ENCODE measurements at places on chromosomes 1 and 21.

DNA sequence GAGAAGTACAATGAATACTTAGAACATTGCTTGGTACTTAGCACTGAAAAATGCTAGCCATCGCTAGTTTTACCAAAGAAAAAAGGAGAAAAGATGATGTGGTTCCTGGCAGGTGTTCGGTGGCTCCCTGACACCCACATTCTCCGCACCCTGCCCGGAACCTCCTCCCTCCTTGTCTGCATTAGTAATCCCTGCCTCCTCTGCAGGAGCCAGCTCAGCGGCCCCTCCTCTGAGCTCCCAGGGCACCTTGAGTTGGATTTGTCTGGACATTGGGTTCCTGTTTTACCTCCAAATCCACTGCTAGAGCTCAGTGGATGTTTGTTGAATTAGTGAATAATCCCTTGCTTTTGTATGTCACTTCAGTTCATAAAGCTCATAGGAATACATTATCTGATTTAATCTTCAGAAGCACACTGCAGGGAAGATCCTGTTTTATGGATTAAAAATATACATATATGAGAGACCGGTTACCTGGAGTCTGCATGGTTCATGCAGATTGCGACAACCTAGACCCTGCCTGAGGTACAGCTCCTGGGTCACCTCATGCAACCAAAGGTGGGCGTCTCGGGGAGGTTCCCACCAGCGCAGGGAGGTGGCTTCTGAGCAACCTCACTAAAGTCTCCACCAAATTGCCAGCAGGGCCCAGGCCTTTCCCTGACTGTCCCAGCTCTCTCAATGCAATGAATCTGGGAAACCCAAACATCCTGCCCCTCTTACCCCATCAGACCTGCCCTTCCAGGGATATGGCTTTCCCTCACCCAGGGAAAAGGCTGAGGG lies 24.2 kb downstream of the PCAT6 start:
- no peak overlapping the region for H3K27ac ChIP-seq
- H3K4me3 ChIP-seq: no peak overlapping the region
- peaks cover 12% of the 10 kb centered on the region for H3K27me3 ChIP-seq
- H3K4me1 ChIP-seq: no peaks in the 10 kb centered on the region
- no peak for DNase-seq

DNA sequence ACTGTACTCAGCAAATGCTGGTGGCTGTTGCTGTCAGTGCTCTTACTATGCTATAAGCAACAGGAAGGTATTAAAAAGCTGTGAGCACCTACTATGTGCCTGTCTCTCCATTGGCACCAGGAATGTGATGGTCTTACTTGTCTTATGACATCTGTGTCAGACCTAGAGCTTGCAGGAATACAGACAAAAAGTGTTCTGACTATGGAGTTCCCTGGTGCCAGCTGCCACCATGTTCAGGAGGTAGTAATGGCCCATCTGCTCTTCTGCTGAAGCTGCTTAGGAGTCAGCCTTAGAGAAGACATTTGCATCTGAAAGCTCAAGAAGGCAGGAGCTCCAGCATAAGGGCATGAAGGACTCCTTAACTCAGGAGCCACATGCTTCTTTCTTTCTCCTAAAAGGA lies 52.3 kb downstream of the MAB21L3 start:
- no peaks in the 10 kb centered on the region for H3K4me1 ChIP-seq
- no peak overlapping the region for H3K27ac ChIP-seq
- no peak for DNase-seq
- H3K4me3 ChIP-seq: no peak overlapping the region

- peaks cover 3% of the 10 kb centered on the region for H3K27me3 ChIP-seq
- H3K27ac ChIP-seq: no peak overlapping the region
- no peak for DNase-seq
- H3K4me3 ChIP-seq: no peak overlapping the region
- H3K4me1 ChIP-seq: no peaks in the 10 kb centered on the region
Measured at GRCh38 chr1:228029281-228029680, 22.5 kb downstream of the WNT3A start.

DNA sequence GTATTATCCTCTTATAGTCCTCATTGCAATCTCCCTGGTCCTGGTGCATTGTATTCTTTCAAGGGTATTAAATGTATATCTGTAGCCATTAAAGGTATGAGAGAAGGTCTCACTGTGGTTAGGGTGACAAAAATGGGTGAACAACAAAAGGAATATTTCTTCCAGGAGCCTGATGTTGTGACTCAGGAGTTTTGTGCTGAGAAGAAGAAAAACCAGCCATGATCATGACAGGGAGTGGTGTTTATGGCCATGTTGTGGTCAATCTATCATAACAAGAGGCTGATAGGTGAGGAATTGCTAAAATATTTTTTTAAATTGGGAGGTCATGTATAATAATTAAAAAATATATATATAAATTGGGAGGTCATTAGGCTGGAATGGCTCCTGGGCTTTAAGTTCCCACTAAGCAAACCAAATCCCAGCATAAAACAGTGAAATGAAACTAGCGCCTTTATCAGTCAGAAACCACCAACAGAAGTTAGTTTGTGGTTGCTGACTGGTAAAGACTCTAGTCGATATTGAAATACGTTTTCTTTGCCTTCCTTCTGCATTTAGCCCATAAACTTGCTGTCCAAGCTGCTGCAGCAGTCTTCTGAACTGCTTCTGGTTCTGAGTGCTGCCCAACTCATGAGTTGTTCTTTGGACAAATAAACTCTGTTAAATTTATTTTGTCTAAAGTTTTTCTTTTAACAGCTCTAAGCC lies 60.3 kb downstream of the TBX19 start:
- peaks cover 16% of the 10 kb centered on the region for H3K27me3 ChIP-seq
- H3K4me3 ChIP-seq: no peak overlapping the region
- H3K36me3 ChIP-seq: no peaks in the 10 kb centered on the region

DNA sequence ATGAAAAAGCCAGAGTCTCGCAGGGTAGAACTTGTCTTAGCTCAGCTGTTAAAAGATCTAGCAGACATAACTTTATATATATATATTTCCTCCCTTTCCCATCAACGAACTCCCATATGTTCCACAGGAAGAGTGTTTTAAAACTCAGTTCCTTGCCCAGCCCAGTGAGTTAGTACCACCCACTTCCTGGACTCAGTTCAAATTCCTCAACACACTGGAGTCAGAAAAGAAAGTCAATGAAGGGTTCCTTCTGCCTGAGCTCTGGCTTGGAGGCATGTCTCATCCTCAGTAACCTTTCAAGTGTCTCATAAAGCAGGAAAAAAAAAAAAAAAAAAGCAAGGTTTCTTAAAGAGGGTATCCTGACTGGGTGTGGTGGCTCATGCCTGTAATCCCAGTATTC lies 15.6 kb downstream of the TPM3 start:
- peak; percentile 86 for DNase-seq
- no peak overlapping the region for H3K27ac ChIP-seq
- peaks cover 39% of the 10 kb centered on the region for H3K36me3 ChIP-seq
- H3K4me1 ChIP-seq: peaks cover 49% of the 10 kb centered on the region
- no peak overlapping the region for H3K4me3 ChIP-seq

DNA sequence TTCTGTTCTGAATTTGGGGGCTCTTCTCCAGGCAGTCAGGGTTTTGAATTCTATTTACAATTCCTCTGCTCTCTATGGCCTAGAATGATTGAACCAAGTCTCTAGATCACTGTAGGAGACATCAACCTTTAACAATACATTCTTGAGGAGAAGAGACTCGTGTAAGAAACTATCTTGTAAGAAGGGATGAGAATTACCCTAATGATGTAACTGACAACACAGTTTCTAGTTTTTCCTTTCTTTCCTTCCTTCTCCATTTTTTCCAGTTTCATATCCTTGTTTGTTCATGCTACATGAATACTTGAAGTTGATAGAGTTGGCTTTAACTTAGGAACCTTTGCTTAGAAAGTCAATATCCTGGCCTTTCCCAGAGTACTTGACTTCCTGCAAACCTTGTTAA lies 1.3 kb upstream of the ATP1A1 start:
- H3K4me1 ChIP-seq: peaks cover 27% of the 10 kb centered on the region
- H3K36me3 ChIP-seq: no peaks in the 10 kb centered on the region
- H3K27ac ChIP-seq: no peak overlapping the region
- no peak for DNase-seq

DNA sequence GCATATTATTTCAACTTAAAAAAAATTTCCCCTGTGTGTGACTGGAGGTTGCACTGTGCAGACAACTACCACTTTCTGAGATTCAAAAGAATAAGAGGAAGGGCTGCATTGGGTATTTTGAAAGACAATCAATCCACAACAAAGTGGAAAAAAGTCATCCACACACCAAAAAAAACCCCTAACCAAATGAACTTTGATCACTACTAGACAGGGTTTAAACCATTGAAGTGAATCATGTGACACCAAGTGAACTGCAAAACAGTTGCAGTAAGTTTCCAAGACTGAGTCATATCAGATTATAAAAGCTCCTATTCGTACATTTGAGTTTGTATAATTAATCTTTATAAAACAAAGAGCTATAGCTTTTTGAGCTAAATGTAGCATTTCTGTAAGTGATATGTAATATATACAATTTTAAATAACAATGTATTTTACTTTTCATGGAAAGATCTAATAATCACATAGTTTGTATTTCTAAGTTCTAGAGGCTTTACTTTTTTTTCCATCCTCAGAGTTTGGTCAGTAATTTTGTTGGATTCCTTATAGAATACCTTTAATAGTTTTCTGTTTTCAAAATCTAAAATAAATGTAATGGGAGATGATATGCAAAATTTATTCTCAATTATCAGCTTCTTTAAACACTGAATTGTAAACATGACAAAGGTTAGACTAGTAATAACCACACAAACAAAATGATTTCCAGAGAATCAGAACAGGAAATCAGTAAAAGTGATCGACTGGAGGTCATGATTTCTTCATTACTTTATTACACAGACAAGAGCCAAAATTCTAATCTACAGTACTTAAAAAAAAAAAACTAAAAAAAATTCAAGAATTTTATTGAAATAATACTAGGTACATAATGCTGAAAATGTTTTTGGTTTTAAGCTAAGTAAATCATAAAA lies 50.5 kb upstream of the GFI1 start:
- no peaks in the 10 kb centered on the region for H3K36me3 ChIP-seq
- H3K4me1 ChIP-seq: peaks cover 31% of the 10 kb centered on the region
- no peaks in the 10 kb centered on the region for H3K27me3 ChIP-seq
- no peak overlapping the region for H3K4me3 ChIP-seq

DNA sequence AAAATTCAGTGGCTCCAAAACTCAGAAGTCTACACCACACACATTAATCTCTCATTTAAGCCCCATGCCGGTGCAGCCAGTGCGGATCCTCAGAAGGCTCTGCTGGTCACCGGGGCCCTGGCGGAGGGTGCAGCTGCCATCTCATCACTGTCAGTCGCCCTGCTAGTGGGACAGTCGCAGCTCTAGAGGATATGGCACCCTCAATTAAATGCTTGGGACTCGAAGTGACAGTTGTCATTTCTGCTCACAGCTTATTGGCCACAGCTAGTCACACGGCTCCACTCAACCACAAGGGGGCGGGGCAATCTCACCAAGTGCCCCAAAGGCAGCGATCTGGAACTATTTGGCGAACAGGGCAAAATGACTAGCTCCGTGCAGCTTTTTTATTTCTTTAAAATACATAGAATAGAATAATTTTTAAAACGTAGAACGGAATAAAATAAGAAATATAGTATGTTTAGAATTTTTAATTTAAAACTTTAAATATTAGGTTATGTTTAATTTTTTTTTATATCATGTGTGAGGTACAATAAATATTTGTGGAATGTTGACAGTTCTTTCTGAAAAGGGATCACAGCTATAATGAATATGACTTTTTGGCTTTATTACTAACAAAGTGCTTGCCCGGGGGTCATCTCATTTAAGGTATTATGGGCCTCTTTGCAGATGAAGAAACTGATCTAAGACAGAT lies 8.0 kb upstream of the MAN1C1 start:
- H3K4me1 ChIP-seq: no peaks in the 10 kb centered on the region
- no peak overlapping the region for H3K4me3 ChIP-seq
- no peak overlapping the region for H3K27ac ChIP-seq
- H3K36me3 ChIP-seq: no peaks in the 10 kb centered on the region
- peak; percentile 64 for DNase-seq

DNA sequence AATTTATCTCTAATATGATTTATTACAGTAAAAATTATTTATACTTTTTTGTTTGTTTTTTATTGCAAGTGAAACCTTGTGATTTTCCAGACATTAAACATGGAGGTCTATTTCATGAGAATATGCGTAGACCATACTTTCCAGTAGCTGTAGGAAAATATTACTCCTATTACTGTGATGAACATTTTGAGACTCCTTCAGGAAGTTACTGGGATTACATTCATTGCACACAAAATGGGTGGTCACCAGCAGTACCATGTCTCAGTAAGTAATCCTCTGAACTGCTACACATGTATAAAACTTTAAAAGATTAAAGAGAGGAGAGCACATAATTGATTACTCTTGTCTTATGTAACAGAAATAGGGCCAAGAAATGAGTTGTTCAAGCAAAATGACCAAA lies 4.5 kb downstream of the CFHR3 start:
- no peaks in the 10 kb centered on the region for H3K4me1 ChIP-seq
- no peak overlapping the region for H3K4me3 ChIP-seq
- no peaks in the 10 kb centered on the region for H3K27me3 ChIP-seq
- no peak for DNase-seq

DNA sequence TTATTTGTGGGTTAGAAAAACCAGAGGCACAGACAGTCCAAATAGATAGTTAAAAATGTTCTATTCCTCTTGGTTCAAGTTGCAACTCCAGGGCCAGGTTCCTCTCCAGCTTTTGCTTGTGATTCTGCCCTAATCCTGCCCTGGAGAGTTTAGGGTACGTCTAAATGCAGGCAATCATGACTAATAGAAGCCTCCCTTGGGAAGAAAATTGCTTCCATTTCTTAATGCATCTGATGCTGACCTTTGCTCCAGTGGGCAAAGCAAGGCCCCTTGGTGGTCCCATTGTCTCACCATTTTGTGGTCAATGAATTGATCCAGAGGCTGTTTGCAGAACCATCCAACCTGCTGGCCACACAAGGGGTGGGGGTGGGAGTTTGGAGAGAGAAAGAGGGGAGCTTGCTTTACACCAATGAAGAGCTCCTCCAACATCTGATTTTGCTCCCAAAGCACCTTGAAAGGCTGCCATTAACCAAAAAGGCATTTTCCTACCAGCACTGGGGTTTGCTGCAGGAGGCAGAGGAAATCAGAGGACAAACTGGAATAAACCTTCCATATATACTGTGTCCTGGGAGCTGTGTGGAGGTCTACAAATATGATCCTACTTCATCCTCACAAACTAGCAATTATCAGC lies 31.3 kb downstream of the C8B start:
- H3K27ac ChIP-seq: no peak overlapping the region
- no peaks in the 10 kb centered on the region for H3K27me3 ChIP-seq
- H3K4me1 ChIP-seq: no peaks in the 10 kb centered on the region
- H3K4me3 ChIP-seq: no peak overlapping the region

GRCh38 chr1:201013031-201013485 lies 10.5 kb downstream of the KIF21B start:
- DNase-seq: no peak
- no peak overlapping the region for H3K4me3 ChIP-seq
- H3K27ac ChIP-seq: no peak overlapping the region
- H3K36me3 ChIP-seq: no peaks in the 10 kb centered on the region

GRCh38 chr21:25636727-25637126 lies 2.3 kb upstream of the JAM2 start:
- peaks cover 12% of the 10 kb centered on the region for H3K27me3 ChIP-seq
- no peaks in the 10 kb centered on the region for H3K36me3 ChIP-seq
- peaks cover 12% of the 10 kb centered on the region for H3K4me1 ChIP-seq
- no peak overlapping the region for H3K27ac ChIP-seq

Data from endothelial cell of umbilical vein (primary cell).